ENCODE measurements at places on chromosomes 3 and 15. TPM values are rescaled to one million over a fixed set of nuclear protein-coding genes. Genes with fewer than 3 reads are reported as not detected.

DNA sequence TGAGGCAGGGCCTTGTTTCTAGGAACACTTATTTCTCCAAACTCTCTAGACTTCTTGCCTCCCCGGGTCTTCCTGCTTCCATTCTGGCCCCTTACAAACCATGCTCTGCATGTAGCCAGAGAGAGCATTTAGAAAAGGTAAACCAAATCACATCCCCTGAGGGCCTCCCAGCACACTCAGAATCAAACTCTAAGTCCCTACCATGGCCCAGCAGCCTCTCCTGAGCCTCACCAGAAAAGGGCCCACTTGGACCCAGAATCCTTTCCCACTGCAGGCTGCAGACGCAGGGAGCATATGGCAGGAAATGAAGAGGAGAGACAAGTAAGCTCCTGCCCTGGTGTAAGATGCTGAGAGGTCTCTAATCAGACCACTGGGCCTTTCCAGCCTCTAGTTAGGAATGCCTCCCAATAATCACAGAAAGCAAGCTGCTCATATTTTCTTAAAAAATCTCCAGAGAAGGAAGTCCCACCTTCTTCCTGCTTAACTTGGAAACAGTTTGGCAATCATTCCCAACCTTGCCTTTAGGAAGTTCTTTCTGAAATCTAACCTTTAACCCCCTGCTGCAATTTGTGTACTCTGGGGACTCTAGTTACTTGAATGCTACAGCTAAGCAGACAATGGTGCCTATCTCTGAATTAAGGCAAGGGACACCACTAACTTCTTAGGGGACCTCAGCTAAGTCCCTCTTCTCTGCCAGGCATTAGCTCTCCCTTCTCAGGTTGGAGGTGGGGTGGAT, 4.2 kb downstream of the AMOTL2 start:
- DNase-seq, result no peak

- no peak for DNase-seq
Measured at GRCh38 chr15:45112143-45112590, 1.8 kb downstream of the DUOX2 start.

GRCh38 chr3:132726341-132726823, 4.2 kb upstream of the NPHP3 start:
- DNase-seq, result peak; percentile 62

- DNase-seq, result no peak
Measured at GRCh38 chr15:71454462-71454996, 339.3 kb downstream of the THSD4 start.

DNA sequence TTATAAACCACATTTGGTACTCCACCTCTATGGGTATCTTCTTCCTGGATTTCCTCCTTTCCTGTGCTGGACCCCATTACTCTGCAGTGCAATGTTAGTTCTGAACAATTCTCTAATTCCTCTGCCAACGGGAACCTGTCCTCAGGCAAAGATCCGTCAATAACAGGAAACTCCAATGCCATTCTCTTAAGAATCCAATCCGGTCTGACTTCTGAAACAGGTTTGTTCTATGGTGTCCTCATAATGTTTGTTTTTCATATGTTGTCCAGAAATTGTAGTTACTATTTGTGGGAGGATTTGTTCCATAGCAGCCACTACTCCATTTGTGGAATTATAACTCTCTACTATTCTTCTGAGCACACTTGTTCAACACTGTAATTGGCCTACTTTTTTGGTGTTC, 112.7 kb downstream of the TBL1XR1 start:
- DNase-seq, result no peak

- DNase-seq, result no peak
Measured at GRCh38 chr3:52845157-52845556, 10.3 kb upstream of the MUSTN1 start.

DNA sequence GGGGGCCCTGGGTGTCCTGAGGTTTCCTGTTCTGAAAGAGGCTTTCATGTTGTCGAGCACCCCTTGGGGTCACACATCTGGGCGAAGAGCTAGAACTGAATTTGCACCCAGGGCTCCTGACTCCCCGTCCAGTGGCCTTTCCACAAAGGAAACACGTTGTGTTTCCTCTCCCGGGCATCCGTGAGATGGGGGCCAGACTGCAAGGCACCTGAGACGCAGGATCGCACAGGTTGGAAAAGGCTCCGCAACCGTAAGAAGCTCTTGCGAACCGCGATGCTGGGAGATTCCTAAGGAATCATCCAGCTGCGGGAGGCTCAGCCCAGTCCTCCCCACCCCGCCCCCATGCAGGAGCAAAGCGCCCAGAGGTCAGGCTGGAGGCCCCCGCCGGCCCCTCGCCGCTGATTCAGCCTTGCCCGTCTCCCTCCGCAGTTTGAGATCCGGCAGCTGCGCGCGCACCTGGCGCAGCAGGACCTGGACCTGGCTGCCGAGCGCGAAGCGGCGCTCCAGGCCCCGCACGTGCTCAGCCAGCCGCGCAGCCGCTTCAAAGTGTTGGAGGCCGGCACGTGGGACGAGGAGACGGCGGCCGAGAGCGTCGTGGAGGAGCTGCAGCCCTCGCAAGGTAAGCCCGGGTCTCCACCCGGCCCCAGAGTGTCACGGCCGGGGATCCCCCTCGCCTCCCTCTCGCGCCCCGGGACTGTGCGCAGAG, 119.6 kb downstream of the ETFA start:
- no peak for DNase-seq

- DNase-seq, result peak; percentile 11
Measured at GRCh38 chr15:27592036-27592760, 506.9 kb downstream of the OCA2 start.

GRCh38 chr15:69955240-69955894, 142.3 kb downstream of the TLE3 start:
- no peak for DNase-seq

IQCF5 gene
- total RNA-seq, result not detected

PLOD2 gene
- 74.7 TPM for total RNA-seq

GRCh38 chr3:46866032-46866595, 2.9 kb upstream of the MYL3 start:
- no peak for DNase-seq

- DNase-seq, result no peak
Measured at GRCh38 chr3:5004319-5005152, 25.3 kb downstream of the BHLHE40 start.

- peak; percentile 78 for DNase-seq
Measured at GRCh38 chr3:188230962-188231361, 77.0 kb downstream of the LPP start.

DNA sequence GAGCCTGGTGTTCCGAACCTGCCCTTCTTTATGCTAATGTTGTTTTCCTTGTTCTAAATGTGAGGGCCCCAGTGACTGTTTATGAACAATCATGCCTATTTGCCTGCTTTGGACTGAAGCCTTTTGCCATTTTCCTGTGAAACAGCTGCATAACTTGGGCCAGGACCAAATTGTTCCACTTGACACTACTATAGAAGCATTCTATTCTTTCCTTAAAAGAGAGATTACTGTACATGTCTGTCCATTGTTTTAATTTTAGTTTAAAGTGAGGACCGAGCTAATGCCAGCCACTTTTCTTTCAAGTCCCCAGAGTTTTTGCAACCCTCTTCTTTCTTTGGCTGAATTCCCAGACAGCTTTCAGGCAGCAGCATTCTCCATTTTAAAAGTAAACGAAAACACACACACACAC, 980.3 kb downstream of the CADM2 start:
- DNase-seq, result peak; percentile 13

DNA sequence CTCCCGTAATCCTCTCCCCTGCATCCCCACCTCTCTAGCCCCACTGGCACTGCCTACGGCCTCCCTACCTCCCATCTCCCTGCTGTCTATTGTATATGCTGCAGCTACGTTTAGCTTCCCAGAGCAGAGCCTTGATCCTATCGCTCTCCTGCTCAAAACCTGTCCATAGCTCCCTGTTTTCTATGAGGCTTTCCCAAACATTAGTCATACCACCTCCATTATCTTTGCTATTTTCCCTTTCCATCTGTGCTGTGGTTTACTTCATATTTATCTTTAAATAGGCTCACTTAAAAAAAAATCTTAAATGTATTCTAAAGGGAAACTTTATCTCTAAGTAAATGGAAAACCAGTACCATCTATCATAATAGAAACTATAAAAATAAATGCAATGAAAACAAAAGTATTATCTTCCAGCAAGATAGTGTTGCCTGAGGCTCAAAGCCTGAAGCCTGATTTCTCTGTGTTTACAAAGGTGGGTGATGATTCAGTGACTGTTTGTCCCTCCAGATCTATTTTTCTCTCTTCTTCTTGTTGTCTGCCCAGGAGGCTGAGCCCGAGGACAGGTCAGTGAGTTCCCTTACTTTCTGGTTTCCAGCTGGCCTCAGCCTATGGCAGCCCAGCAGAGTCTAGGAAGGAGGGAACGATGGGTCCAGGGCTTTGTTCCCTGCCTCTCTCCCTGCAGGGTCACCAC, 397.1 kb upstream of the CFAP20DC start:
- DNase-seq, result no peak

ZNF80 gene
- not detected for total RNA-seq

- DNase-seq, result no peak
Measured at GRCh38 chr3:70150599-70150998, 151.1 kb downstream of the SAMMSON start.

LMCD1 gene
- 1.3 TPM for total RNA-seq

SPATA12 gene
- total RNA-seq, result 1.6 TPM

SETD5 gene
- 65.2 TPM for total RNA-seq

CHRD gene
- total RNA-seq, result 0.43 TPM

SLC6A20 gene
- total RNA-seq, result not detected

- DNase-seq, result no peak
Measured at GRCh38 chr15:49031804-49032203, 14.4 kb downstream of the SECISBP2L start.

DNA sequence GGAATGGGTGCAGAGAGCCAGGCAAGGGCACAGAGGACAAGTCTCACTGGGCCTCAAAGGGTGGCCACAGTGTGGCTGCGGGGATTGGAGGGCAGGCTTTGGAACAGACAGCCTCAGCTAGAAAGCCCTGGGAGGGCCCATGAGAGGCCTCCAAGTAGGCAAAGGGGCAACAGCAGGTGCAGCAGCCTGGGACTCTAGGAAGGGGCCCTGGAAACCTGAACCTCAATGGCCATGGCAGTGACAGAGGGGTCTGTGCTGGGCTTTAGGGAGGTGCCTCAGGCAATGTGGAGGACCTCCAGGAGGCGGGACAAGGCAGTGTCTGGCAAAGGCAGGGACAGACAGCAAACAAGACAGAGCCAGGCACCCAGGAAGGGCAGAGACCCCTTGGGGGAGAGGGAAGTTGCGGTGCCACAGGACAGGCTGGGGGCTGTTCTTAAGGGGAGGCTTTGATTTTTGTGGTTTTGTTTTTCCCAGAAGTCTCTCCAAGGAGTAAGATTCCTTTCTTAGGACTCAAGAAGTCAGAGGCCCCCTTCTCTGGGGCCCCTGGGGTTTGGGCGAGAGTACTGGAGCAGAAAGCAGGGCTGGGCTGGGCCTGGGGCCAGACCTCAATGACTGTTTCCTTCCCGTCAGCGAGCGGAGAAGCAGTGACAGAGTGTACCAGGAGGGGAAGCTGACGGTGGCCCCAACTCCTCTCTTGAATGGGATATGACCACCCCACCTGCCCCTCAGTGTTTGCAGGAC, 9.7 kb downstream of the STOML1 start:
- peak; percentile 93 for DNase-seq

- no peak for DNase-seq
Measured at GRCh38 chr3:31407665-31408064, 125.1 kb upstream of the STT3B start.

PPIB gene
- 499 TPM for total RNA-seq

STRIT1 gene
- not detected for total RNA-seq

DNA sequence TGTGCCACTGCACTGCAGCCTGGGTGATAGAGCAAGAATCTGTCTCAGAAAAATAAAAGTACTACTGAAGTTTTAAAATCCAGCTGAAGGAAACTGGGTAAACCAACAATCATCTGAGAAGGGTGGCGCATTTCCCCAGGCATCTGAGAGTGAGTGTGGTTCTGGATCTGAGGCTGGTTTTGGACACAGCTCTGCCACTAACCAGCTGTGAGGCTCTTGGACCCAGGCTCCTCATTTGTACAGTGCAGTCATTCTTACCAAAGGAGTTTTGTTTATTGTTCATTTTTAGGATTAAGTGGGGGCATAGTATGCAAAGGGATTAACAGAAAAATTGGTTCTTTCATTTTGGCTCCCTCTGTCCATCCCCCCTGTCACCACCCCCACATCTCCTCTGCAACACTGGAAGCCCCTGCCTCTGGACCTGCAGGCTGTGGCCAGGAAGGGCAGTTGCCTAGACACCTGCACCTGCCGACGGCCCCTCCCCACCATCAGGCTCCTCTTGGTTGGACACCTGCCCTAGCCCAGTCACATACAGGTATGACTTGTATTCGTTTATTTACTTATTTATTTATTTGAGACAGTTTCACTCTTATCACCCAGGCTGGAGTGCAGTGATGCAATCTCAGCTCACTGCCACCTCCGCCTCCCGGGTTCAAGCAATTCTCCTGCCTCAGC, 8.8 kb downstream of the NUP210 start:
- no peak for DNase-seq

DNA sequence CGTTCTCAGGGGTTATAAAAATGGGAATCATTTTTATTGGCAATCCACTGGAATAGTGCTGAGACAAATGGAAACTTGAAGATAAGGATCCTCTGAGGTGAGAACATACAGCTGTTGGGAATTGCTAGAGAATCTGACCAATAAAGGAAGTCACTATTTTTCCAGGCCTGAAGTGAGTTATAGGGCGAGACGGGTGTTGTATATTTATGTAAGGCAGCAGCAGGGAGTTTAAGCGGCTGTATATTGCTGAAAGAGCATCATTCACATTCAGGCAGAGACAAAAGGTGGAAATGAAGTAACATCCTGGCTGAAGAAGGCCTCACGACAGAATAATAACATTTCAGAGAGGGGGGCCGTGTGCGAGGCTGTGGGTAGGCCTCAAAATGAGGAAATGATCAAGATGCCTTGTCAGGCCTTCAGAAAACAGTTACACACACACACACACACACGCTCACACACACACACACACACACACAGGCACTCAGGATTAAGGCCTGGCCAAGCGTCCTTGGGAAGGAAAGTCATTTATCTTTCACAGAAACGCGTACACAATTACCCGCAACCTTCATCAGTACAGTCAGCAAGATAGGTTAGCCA, 964.9 kb upstream of the NR2F2 start:
- DNase-seq, result no peak

DNA sequence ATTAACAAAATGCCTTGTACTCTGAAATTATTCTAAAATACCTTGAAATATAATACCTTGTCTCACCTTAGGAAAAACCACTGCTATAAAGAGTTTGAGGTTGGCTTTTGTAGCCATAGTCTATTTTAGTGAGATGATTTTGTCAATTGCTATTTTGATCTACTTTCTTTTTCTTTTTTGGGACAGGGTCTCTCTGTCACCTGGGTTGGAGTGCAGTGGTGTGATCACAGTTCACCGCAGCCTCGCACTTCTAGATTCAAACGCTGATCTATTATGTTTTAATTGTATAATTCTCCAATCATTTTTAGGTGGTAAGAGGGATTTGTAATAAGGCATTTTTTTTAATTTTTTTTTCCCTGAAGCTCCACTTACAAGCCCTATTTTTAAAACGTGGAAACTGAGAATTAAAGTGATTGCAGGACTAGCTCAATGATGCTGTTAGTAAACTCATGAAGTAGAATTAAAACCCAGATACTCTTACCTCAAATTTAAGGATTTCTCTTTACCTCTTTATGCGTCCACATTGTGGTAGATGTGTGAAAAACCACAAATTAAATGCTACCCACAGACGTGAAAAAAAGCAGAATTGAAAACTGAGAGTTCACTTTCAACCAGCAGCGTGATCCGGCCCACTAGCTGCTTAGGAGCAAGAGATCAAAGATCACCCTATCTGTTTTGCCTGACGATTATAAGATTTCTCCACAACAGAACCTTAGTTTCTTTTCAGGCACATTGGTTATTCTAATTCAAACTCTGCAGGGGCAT, 384.2 kb downstream of the CGGBP1 start:
- no peak for DNase-seq

IGDCC3 gene
- total RNA-seq, result 0.19 TPM
